ENCODE measurements at places on chromosomes 5 and 9.

DNA sequence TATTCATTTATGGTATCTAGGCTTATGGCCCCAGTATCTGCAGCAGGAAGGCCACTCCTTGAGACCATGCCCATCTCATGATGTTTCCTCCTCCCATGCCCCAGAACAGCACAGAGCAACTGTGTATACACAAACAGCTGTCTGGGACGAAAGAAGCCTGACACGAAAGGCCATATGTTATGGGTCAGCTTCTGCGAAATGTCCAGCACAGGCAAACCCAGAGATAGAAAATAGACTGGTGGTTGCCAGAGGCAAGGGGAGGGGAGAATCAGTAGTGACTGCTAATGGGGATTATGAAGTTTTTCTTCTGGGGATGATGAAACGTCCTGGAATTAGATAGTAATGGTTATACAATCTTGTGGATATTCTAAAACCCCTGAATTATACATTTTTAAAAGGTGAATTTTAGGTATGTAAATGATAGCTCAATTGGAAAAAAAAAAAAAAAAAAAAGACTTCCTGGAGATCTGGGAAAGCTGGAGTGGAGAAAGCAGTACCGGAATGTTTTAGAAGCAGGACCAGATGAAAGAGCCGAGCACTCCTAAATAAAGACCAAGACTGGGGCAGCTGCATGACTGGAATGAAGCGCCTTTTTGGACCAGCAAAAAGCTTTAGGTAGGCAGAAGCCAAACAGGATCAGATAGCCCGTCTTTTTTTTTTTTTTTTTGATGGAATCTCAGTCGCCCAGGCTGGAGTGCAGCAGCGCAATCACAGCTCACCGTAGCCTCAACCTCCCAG is 29.2 kb downstream of the PCDHGC5 start:
- DNase-seq, result no peak

GRCh38 chr5:154849264-154849785 is 1.1 kb downstream of the FAXDC2 start:
- DNase-seq, result no peak

GRCh38 chr9:19648672-19649071 is 140.2 kb downstream of the SLC24A2 start:
- no peak for DNase-seq

- no peak for DNase-seq
These were observed 178.7 kb upstream of the FBXL17 start for GRCh38 chr5:108560581-108560980.

DNA sequence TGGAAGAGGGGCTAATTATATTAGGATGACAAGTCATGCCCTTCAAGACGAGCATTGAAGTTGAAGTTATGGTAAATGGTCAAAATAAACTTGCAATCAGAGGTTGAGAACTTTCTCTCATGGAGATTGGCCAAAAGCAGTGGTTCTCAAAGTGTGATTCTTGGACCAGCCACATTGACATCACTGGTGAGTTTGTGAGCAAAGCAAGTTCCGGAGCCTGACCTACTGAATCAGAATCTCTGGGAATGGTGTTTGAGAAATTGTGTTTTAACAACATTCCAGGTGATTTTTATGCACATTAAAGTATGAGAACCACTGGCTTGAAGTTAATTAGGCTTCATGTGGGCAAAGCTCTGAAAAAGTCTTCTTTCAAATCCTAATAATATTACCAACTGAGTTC is 403.5 kb downstream of the ZSWIM6 start:
- no peak for DNase-seq

GRCh38 chr5:110258460-110259216 is 467.8 kb downstream of the TMEM232 start:
- DNase-seq, result no peak

DNA sequence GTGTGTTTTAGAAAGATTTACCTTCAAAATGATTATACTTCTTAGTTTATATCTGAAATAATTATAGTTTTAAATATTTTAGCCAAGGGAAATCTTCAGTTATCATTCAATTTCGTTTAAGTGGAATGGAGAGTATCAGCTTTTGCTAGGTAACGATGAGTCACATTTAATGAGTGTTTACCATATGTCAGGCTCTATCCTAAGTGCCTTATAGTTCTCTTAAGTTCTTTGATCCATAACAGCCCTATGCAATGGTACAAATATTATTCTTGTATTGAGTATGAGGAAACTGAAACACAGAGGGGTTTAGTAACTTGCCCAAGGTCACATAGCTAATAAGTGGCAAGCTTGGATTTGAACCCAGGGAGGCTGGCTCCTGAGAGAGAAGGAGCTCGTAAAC is 37.5 kb upstream of the SHB start:
- no peak for DNase-seq

GRCh38 chr9:85516455-85516854 is 225.3 kb downstream of the AGTPBP1 start:
- DNase-seq, result no peak

- no peak for DNase-seq
These were observed 325.1 kb upstream of the PRR16 start for GRCh38 chr5:120139039-120139438.

DNA sequence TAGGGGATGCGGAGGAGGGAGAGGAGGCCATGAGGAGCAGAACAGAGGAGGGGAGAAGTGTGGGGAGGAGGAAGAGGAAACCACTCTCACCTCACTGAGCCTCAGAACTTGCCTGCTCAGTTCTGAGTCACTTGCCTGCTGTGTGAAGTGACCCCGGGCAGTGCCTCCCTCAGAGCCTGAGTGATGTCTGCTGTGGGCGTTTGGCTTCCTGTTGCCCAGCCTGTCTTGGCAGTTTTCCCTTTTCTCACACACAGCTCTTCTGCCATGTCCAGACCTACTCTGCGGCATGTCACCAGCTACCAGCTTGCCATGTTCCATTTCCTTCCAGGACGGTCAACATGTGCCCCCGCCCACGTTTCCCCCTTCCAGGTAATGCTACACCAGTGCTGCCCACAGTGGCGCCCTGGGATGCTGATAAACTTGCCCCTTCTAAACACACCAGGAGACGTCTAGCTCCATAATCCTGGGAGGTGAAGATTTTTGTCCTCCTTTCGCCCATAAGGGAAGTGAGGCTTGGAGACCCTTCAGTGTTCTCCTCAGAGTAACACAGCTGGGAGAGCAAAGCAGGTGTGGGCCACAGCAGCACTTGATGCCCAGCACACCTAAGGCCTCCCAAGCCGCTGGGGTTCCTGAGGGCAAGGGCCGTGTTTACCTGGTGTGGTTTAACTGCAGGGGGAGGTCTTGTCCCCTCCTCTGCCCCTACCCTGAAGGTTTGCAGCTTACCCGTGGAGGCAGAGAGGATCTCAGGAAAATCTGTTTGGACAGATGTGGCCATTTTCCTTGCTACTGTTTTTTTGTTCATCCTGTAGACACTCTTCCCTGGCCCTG is 63.8 kb upstream of the RNF130 start:
- no peak for DNase-seq

DNA sequence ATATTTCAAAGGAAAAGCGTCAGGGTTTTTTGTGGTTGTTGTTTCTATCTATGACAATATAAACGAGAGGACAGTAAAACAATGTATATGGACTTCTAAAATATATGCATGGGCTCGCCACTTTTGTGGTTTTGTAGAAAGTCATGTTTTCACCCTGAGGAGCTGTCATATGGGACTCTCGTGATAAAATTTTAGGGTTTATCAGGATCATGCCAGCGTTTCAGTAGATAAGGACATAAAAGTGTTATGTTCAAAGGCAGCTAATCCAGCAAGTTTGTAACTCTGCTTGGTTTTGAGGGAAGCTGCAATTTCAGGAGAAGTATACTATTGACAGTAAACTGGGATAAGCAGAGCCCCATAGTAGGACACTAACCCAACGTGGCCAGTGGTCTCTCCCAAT is 120.3 kb downstream of the CDC42SE2 start:
- DNase-seq, result no peak

GRCh38 chr5:140806834-140807775 is at the start of gene PCDHA4:
PCDHA4 (plus strand) TSS chr5:140807068.
- DNase-seq, result no peak

GRCh38 chr5:179303451-179304200 is 41.6 kb downstream of the ADAMTS2 start:
- DNase-seq, result no peak

DNA sequence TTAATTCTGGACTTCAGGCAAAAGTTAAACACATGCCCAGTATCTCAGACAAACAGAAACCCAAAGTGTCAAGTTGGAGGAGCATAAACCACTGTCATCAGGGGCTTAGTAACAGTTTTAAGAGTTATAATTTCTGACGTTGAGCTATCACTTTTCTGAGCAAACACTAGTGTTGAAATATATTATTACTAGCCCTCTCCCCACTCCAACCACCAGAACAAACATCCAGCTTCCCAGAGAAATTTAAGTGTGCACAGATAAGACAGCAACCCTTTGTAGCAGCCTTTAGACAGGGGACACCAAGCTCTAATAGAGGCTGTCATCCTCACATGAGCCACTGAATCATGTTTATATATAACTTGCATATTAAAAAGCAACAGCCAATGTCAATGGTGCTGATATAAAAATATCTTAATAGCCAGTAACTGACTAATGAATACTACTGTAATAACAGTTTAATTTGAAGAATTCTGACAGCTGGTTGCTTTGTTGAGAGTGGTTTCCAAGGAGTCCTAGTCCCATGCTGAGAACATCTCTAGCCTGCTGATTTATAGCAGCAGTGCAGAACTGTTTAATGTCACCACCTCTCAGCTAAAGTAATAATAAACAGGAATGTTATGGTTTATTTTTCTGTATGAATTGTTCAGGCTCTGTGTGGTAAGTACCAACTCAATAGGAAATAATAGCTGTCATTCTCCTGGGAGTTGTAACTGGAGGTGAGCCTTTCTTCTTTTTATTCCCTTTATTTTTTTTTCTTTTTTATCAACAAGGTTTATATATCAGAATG is 528.7 kb upstream of the ZNF608 start:
- no peak for DNase-seq

GRCh38 chr9:13071921-13072320 is 207.6 kb downstream of the MPDZ start:
- DNase-seq, result no peak

GRCh38 chr9:8677741-8678140 is 878.2 kb upstream of the DMAC1 start:
- DNase-seq, result no peak

DNA sequence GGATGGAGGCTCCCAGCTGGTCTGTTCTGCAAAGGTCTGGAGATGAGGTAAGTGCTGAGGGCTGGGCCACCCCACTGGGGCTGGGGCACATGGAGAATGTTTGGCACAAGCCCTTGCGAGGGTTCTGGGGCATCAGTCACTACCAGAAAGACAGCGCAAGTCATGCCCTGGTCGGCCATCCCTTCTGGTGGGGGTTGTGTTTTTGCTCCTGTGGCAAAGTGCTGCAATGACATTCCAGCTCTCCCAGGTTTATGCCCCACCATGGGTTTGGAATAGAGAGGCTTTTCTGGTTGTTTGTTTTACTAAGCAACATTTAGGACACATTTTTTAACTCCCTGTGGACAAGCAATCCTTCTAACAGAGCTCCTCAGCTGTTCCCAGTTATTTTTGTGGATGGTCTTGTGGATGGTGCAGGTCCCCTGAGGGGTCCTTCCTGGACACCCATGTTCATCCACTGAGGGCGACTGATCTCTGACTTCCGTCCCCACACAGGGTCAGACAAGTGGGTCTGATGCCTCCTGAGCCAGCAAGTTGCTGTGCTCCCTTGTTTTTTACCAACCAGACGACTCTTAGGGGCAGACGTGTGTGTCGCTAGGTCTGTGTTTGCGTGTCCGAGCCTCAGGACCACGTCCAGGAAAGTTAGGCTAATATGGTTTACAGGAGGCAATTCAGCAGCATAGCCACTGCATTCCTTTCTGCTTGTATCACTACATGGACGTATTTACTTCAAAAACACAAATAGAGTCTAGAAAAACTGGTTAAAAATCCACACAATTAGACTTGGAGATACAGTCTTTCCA is 64.9 kb upstream of the ECM2 start:
- DNase-seq, result no peak

DNA sequence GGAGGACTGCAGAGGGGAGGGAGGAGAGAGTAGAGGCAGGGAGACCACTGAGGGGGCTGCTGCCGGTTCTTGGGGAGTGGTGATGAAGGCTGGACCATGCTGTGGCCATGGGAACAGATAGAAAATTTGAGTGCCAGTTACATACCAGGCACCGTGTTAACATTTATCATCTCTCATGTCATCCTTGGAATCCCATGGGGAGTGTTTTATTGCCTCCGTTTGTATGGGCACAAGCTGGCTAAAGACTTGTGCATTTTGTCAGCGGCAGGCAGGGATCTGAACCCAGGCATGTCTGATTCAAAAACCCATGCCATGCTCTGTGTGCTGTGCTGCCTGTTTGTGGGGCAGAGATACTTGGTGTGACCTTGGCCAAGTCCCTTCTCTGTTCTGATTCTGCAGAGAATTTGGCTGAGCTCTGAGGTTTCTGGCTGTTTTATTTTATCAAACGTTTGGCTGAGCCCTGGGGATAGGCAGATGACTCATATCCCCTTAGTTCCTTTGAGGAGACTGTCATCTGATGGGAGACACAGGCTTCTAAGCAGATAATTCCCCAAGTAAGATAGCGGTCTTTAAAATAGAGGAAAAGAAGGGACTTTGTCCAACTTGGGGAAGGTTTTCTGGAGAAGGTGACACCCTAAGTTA is 22.2 kb downstream of the COL27A1 start:
- DNase-seq, result no peak

GRCh38 chr5:130077007-130077406 is 172.7 kb downstream of the CHSY3 start:
- DNase-seq, result no peak

Measured in renal cortex interstitium (tissue), 15 donors.